CD4-positive, alpha-beta T cell treated with Interleukin-1 beta for 1 hour (primary cell): ENCODE measurements at places on chromosomes 5 and 9.

GRCh38 chr9:18608371-18608770 is 134.4 kb downstream of the ADAMTSL1 start:
- DNase-seq: no peak

DNA sequence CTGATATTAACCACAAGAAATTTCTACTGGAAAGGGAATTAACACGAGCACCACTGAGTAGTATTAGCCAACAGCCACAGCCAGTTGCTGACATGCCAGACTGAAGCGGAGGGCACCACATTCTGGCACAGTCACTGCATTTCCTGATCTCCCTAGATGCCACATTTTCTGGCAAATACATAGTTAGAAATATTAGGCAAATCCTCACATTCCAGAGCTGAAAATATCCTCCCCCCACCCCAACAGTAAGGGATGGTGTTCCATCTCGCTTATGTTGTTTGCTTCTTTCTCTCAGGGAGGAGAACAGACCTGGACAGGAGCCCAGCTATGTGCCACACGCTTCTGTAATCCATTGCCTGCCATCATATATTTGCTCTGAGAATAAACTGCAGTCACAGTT is 32.8 kb upstream of the MCTP1 start:
- DNase-seq: no peak

- no peak for DNase-seq
These were observed 492 bp upstream of the FAM169A start for GRCh38 chr5:74866596-74867162.

GRCh38 chr5:2320611-2321010 is 430.9 kb downstream of the IRX2 start:
- DNase-seq: no peak

DNA sequence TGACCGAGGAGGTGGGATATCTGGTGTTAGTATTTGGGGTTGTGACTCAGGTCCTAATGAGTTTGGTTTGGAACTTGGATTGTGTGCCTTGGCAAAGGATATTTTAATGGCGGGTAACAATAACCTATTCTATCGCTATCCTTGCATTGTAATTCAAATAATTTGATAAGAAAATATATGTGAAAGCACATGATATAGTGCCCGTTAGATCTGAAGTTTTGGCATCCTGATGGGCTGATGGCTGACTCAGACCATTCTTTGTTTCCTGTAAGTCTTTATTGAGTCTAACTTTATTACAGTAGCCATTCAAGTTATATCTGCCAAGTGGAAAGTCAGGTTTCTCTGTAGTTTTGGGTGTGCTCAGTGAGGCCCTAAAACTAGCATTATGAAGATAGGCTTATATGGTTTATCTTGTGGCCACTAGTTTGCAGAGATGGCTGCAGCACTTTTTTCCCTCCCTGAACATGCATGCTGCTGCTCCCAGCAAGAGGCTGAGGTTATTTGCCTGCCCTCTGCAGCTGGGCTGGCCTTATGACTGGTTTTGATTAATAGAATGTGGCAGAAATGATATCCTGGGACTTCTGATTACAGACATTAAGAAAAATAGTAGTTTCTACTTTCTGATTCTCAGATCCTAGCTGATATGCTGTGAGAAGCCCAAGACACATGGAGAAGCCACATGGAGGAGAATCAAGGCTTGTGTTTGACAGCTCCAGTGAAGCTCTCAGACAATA is 46.6 kb downstream of the CFAP95 start:
- no peak for DNase-seq

GRCh38 chr5:141392429-141393198 is at the start of gene PCDHGA8:
PCDHGA8 (plus strand) TSS chr5:141392633; CDS start chr5:141392814, 181 bp downstream.
- no peak for DNase-seq

DNA sequence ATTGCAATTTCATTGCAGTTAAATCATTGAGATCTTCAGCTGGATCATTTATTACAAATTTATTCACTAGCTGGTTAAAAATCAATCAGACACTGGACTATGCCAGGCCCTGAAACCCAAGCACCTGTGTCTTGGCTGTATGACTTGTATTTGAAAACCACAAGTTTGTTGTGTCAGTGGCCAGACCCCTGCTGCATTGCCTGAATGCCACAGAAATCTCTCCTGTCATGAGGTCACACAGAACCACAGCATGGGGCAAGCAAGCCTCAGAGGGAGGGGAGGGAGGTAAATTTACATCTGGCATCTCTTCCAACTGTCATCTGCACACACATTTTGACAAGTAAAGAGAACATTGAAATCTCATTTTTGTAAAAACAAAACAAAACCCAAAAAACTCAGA is 90.0 kb downstream of the ARRDC3 start:
- DNase-seq: no peak

DNA sequence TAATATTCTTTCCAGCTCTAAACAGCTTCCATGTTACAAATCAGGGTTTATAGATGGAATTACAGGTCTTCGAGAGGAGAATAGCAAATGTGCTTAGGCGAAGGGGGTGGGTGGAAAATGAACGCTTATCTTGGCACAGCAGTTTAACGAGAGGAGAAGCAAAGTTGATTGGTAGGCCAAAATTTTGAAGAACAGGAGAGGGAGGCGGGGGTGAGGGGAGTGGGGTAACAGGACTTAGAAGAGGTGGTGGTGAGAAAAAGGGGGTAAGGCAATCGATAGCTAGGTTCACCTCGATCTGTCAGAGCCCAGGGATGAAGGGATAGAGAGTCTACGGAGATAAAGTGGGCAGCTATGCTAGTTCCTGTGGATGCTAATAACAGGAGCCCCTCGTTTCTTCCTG is 764 bp downstream of the ANKRA2 start:
- no peak for DNase-seq

DNA sequence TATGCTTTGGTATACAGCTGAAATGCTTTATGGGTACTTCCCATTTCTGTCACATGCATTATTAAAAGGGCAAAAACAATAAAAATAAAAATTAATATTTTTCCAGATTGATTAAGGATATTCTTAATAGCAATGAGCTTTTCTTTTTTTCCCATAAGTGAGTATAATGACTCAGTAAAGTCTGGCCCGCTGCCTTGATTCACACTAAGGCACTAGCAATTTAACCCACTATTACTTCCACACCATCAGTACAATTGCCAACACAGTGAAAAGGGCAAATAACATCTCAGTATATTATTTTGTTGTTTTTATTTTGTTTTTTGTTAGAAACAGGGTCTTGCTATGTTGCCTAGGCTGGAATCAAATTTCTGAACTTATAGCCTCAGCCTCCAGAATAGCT is 150.1 kb downstream of the RNF180 start:
- DNase-seq: no peak

DNA sequence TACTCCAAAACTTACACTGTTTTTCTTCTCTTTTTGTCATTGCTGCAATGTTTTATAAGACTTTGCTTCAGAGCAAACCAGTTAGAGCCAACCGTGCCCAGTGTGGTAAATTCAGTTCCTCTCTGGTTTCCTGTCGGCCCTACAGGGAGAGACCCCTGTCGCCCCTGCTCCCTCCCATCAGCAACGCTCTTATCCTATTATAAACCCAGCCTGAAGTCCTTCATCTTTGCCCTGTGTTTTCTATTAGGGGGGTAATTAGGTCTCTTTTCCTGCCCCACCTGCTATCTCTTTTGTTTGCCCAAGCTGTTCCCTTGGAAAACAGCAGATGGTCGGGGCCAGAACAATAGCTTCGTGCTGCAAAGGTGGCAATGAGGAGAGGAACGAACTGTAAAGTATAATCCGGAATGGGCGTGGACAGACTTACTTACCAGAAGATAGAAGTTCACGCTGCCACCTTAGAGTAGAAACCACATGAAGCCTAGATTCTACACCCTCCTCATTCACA is 21.4 kb upstream of the OTULINL start:
- DNase-seq: no peak
